ENCODE measurements at places on chromosomes 7 and 10.

DNA sequence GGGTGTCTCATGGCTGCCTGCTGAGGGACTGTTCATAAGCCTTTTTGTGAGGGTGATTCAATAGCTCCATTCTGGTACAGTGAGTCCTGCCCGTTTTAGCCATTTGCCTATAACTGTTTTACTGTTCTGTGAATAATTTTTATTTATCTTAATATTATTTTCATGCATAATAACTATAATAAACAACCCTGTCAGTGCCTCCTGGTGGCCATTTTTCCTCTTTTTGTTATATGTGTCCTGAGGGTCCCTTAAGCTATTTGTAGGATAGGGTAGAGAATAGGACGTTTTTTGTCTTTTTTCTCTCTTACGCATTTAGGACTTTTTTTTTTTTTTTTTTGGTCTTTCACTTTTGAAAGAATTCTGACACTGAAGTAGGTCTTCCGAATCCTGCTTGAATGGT is 2.9 kb downstream of the C1QL3 start:
- no peak for DNase-seq

- no peak for DNase-seq
These were observed 7.3 kb downstream of the DPYSL4 start for GRCh38 chr10:132193907-132194552.

DNA sequence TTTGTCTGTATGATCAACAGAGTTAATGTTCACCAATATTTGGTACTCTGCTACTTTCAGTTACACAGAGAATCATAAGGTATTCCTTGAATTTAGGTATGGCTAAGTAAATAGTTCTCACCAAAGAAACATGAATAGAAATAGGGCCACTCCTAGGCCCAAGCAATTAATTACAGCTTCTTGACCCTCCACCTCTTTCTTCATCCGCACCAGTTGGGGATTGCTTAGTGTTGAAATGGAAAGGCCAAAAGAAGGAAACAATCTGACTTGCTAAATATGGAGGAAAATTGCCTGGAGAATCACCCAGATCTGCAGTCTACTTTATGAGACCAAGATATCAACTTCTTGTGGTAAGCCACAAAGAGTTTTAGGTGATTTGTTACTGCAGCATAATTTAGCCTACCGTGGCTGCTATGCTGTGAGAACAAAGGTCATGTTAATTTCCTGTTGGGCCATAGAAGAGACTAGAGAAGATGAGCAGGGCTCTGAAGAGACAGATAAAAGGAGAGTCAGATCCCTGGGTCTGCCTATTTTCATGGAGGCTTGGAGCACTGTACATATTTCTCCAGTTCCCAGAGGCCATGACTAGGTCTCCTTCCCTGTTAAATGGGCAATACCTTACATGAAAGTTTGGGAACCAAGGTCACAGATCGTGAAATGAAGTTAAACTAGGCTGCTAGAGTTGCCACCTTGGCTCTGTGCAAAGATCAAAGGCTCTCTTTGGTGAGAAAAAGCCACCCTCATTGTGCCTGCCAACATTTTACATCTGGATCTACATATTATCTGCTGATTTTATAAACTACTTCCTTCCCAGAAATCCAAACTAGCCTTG is 93.3 kb upstream of the GDF10 start:
- DNase-seq: no peak

GRCh38 chr10:19904202-19904661 is 88.0 kb downstream of the PLXDC2 start:
- no peak for DNase-seq

DNA sequence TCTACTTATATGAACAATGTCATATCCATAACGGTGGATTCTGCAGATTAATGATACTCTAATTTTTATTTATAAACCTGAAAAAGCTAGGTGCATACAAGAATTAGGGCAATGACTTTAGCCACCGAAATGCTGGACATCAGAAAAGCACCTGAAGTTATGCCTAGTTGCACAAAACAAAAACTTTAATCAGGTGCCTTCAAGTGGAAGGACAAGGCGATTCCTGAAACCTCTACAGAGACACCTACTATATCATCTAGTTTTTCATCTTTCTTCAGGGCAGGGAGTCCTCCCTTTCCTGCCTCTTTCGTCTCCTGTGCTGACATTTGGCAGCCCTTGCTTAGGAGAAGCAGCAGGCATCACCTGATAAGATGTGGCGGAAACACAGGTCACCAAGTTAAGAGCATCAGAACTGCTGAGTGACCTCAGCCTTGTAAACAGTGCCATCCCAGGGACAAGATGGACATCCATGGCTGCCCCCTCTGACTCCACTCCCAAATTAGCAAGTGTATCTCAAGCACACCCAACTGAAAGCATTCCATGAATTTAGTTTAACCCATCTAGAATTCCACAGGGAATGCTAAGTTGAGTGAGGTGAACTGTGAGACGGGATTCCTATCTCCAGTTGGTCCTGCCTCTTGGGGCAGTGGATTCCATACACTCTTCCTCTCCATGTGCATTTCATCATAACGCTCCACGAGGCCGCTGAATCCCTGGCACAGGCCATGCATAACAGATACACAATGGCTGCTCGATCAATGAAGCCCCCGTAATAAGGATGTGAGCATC is 5.8 kb downstream of the ITPRIP start:
- no peak for DNase-seq

DNA sequence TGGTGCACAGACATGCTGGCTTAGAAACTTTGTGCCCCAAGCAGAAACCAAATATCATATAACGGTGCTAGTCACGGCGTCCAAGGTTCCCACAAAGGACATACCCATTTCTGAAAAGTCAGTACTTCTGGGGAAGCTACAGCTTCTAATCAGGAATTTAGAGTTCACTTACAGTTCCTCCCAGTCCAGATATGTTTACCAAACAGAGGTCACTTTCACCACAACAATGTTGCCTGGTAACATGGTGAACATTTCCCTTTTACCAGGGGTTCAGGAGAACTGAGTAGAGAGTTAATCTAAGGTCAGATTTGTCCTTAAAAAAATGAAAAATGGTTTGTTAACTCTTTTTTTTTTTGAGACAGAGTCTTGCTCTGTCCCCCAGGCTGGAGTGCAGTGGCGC is 265.9 kb upstream of the MKLN1 start:
- DNase-seq: no peak

DNA sequence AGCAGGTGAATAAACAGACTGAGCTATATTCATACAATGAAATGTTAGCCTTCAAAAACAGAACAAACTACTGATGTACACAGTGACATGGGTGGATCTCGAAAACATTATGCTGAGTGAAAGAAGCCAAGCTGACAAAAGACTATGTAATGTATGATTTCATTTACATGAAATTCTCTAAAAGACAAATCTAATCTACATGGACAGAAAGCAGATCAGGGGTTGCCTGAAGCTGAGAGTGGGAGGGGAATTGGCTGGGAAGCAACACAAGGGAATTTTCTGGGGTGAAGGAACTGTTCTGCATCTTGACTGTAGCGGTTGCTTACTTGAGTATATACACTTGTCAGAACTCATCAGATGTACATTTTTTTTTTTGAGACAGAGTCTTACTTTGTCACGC is 121.7 kb upstream of the SVIL start:
- no peak for DNase-seq

GRCh38 chr7:93895859-93896600 is 5.5 kb upstream of the TFPI2 start:
- DNase-seq: no peak

DNA sequence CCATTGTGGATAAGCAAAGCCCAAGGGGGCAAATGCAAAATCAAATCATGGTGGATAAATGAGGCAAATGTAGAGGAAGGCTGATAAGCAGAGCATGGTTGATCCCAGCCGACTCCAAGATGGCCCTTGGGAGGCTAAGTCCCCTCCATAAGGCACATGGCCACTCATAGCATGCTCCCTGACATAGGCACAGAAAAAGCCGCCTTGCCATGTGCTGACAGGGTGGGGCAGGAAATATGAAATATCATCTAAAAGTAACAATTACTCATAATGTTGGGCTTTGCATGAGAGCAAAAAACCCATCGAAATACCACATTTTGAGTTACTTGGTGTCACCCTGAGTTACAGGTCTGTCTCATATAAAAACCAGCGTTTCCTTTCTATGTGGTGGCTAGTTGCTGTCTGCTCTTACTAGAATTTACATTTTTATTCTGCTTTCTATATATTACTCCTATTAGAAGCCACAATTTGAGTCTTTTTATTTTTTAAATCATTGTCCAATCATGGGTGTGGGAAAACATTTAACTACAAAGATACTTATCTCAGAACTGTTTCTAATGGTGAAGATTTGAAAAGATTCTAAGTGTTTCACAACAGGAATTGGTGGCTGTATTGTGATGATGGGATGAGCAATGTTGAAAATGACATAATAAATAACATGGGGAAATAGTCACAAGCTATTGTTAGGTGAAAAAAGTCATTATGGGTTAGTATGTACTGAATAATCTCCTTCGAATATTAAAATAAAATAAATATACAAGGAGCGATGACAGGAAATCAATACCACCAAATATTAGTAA is 102.7 kb downstream of the CUBN start:
- DNase-seq: no peak

DNA sequence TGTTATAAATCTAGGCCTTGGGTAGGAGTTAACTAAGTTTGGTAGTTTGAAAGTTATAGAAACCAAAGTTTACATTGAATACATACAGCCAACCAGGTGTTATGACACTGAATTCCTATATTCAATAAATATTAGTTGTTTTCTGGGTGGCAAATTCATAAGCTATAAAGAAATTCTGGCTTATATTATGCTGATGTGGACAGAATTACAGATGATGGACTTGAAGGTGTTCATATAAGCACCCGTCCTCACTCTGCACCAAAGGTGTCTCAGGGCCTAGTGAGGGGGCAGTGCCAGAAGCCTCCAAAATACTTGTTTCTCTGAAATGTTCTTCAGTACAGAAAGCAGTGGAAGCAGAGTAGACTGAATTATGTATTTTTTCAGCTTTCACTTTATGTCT is 973.0 kb downstream of the CNTNAP2 start:
- DNase-seq: no peak

GRCh38 chr10:131033166-131034085 is 278.1 kb downstream of the TCERG1L start:
- DNase-seq: no peak

DNA sequence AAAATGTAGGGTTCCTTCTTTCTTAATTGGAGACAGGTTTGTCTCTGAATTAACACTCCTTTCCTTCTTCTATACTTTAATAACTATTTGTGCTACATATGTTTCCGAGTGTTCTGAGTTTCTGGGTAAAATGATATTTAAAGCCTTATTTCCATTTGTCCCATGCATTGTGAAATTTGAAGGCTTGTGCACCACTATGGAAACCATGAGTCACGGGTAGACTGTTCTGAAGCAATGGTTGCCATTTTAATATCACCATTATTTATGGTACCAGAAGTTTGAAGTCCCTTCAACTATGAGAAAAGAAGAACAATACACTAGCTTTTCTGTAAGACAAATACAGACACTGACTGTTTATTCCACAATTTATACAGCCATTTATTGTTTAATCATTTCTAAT is 44.7 kb upstream of the ZEB1 start:
- DNase-seq: no peak

GRCh38 chr7:26451997-26452396 is 160.3 kb downstream of the SNX10 start:
- no peak for DNase-seq

DNA sequence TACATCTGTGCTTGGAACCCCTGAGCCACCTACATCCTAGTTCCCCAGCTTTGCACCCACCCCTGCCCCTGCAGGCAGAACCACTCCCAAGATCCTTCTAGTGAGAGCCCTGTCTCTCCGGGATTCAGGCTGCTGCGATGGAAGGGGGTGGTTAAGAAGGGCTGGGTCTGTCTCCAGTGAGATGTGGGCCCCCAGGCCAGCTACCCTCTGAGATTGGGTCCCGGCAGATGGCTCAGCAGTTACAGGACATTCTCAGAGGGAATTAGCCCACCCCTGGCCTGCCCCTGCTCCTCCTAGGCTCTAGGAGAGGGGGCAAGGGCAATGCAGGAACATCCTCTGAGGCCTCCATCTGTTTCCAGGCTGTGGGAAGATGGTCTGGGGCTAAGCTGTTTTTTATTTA is 27.7 kb downstream of the SLC29A3 start:
- DNase-seq: no peak

- no peak for DNase-seq
These were observed 282.6 kb downstream of the AUTS2 start for GRCh38 chr7:69880840-69881239.

DNA sequence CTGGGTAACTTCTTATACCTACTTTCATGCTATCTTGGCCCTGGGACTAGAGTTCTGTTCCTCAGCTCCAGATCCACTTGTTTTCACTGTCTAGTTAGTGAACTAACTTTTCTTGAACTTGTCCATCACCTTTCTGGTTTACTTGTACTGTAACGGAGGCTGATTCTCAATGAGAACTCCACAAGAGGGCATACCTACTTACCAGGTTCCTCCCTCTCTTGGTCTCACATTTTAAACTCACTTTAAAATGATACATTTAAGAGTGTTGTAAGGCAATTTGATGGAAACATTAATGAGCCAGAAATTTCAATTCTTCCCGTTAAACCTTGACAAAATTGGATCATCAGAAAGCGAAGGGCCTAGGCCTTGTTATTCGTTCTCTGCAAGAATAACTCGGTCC is 111.6 kb downstream of the MAGI2 start:
- no peak for DNase-seq

DNA sequence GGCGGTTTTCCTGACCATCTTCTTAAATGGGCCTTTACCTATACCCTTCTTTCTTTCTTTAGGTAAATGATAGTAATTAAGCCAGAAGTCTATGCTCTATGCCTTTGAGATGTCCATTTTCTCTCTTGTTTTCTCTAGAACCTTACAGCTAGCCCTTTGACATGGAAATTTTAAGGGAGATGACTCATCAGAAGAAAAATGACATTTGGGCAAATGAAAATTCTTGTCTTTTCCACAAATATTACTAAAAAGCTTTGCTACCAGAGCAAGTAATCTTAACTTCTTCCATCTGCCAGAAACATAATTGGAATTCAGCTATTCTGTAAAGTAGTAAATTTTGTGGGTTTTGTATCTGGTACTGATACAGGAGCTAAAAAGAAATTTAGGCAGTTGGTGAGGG is 59.5 kb downstream of the CCDC3 start:
- DNase-seq: no peak

GRCh38 chr10:101766306-101766705 is 9.6 kb downstream of the FGF8 start:
- DNase-seq: no peak

DNA sequence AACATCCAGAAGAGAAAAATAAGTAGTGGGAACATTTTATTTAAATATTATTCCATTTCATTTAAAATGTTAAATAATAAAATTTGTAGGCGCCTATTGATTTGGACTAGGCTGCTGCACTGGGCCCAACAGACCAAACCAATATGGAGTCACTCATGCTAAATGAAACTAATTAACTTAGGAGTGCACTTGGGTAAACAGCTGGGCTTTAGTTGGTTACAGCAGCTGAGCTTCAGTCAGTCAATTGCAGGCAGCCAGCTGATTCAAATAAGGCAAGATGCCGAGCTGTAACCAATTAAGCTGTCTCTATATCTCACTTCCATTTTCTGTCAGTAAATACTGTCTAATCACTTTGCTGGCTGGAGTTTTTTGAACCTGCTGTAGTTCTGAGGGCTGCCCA is 102.1 kb upstream of the WDR11 start:
- no peak for DNase-seq
